ENCODE measurements at places on chromosomes 1 and 21.

- no peak for DNase-seq
Measured at GRCh38 chr1:22434717-22435116, 16.9 kb upstream of the ZBTB40 start.

DNA sequence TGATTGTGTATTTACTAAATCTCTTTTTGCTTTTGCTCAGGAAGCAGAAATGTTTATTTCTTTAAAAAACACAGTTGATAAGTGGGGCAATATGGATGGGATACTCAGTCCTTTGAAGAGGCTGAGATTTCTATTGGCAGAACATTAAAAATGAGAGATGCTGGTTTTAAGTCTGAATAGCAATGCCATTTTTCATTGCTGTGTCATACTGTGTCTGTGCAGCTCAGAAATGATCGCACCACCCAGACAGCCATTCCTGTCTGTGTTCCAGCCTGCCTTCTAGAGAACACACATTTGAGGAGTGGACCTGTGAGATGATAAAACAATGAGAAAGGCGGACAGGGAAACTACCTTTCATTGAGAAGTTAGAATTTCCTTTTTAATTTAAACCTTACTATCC lies 231.2 kb upstream of the USP24 start:
- no peak for DNase-seq

DNA sequence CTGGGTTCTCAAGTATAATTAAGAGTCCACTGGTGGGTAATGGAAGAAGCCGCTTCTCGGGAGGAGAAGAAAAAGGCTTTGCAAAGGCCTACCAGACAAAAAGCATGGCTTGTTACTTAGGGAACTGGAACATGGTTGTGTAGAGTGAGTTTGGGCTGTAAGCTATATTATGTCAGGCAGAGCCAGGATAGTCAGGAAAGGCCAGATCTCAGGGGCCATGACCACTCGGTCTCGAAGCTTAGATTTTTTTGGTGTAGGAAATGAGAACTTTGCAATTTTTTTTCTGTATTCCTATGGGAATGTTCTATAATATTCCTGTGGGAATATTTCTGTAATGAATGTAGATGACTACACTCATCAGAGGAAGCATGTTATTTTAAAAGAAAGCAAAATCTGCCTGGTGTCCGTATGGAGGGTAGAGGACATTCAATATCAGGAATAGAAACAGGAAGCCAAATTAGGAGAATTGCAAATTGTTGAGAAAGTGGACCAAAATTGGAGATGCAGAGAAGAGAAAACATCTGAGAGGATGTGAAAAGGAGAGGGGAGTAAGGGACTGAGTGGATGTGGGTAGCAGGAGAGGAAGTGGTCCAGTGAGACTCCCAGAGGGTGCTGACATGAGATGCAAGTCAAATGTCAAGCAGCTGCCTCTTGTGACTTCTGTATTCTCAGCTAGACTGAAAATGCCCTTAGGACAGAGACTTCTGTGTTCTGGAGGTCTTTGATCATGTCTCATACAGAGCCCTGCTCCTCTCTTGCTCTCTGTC lies 45.2 kb upstream of the HAO2 start:
- no peak for DNase-seq

GRCh38 chr1:65527190-65527589 lies 106.7 kb downstream of the LEPR start:
- DNase-seq = peak; percentile 11

DNA sequence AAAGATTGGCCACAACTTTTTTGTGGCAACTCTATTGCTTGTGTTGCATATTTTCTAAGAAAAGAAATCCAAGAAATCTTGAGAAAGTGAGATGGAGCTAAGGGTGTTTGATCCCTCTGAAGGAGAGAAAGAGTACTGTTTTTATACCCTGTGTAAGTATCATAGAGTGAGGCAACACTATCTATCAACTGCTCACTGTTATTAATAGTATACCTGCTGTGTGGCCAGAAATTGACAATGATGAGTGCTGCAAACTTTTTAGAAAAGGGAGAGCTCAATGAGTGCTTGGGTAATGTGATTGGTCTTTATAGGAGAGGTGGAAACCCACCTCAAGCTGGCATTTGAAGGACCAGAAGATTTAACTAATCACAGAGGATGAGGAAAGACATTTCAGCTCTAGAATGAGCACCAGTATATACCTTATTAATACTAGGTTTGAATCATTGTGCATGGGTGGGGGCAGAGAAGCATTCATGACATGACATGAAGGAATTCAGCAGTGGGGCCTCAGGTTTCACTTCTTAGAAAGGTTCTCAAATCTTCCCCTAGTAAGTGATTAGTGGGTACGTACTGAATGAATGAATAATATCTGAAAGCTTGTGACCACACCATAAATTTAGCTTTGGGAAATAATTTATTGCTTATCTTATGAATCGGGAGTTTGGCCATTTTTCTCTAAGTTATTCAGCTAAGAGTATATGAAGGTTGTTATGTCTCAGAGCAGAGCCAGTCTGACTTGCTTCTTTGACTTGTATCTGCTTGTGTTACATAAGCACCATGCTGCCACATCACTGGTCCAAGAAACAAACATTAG lies 169.2 kb upstream of the SGIP1 start:
- no peak for DNase-seq

- no peak for DNase-seq
Measured at GRCh38 chr21:21028275-21028820, 30.1 kb downstream of the NCAM2 start.

- DNase-seq = no peak
Measured at GRCh38 chr1:91383456-91383855, 21.2 kb downstream of the HFM1 start.

DNA sequence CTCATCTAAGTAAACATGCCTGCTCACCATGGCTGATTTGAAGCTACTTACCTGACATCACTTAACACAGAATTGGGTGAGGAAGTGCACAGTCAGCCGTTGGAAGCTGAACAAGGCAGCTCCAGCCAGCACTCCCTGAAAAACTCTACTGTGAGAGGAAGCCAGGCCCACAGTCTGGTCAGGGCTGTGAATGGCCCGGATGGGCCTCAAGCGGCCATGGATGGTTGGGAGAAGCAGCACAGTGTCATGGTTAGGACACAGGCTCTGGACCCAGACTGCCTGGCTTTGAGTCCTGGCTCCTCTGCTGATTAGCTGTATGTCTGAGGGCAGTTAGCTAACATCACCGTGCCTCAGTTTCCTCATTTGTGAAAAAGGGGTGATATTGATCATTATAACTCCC lies 267.8 kb downstream of the GRIK3 start:
- no peak for DNase-seq

DNA sequence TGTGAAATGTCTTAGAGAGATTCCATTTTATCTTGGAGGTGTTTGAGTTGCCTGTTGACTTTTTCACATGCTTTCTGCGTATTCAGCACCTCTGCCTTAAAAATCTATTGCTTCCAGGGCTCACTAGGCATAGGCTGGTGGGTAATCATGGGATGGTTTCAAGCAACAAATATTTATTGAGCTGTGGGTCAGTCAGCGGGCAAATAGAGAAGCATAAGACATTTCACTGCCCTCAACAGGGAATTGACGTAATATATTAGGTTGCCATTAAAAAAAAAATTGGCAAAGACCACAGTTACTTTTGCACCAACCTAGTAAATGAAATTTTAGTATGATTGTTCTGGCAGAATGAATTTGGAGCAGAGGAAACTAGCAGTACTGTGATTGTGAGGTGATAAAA lies 44.3 kb upstream of the NBL1 start:
- DNase-seq = no peak

- no peak for DNase-seq
Measured at GRCh38 chr21:45601551-45601950, 42.0 kb upstream of the PCBP3 start.

DNA sequence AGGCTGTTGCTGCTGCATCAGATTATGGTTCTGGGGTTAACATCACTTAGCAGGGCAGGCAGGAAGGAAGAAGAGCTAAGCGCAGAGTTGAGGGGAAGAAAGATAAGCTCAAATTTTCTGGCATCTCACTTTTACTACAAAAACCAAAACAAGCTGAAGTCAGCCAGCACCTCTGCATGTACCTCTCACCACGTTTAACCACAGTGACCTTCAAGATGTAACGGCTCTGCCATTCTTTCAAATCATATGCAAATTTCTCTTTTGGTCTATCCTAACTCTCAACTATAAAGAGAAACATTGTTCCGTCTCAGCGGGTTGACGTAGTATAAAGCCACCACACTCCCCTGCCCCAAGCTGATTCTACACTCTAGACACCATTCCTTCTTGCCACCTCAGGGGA lies 154.4 kb downstream of the OMA1 start:
- no peak for DNase-seq

- no peak for DNase-seq
Measured at GRCh38 chr1:116697548-116698243, 30.2 kb upstream of the IGSF3 start.

DNA sequence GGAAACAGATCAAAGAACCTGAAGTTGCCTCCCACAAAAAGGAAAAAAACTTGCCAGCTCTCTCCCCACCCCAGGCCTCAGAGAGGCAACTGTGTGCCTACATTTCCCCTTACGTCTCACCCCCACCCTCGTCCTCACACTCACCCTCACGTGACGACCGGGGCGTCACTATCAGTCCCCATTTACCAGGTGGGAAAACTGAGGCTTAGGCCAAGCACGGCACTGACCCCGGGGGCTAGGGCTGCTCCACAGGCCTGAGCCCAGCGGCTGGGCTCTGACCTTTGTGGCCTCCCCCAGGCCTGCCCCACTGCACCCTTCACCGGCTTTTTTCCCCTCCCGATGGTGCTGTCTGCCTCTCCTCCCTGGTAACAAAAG lies 51.5 kb upstream of the RUNX3 start:
- no peak for DNase-seq

DNA sequence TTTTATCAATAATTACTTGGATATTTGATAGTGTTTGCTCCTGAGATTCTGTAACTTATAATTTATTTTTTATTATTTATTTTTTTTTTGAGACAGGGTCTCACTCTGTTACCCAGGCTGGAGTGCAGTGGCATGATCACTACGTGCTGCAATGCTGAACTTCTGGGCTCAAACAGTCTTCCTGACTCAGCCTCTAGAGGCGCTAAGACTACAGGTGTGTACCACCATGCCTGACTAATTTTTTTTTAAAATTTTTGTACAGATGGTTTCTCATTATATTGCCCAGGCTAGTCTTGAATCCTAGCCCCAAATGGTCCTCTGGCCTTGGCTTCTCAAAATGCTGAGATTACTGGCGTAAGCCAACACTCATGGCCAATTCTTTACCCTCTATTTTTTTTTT lies 845.5 kb upstream of the ADGRL4 start:
- DNase-seq = no peak

- no peak for DNase-seq
Measured at GRCh38 chr1:197674286-197674685, 101.0 kb downstream of the DENND1B start.

DNA sequence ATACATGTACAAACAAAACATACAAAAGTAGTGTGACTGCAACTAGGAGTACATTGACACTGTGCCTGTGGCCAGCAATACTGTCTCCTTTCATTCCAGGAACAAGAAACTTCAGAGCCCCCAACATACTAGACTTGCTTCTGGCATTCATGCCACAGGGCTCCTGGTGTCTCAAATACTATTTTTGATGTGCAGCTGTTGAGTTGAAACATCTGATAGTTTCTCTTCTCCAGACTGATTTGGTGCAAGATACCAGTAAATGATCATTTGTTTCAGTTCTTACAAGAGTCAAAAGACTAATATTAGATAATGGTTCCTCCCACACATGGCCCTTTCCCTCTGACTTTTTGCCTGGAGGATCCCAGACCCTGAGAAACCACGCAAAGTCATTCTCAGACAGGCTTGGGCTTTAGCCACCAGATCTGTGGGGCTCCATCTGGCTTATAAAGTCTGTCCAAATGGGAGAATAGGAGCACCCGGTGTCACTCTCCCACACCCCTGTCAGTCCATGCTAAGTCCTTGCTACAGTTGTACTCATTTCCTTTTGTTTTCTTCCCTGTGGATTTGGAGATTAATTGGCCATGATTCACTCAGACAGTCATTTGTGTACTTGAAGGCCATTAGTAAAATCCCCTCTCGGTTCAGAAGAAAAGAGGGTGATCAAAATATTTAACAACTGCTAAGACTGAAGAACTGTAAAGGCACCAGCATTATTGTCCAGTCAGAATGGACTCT lies 163.5 kb upstream of the RUNX1 start:
- DNase-seq = no peak

- DNase-seq = no peak
Measured at GRCh38 chr21:40732253-40733023, 114.5 kb downstream of the DSCAM start.
